ENCODE measurements at places on chromosomes 1 and 21.

DNA sequence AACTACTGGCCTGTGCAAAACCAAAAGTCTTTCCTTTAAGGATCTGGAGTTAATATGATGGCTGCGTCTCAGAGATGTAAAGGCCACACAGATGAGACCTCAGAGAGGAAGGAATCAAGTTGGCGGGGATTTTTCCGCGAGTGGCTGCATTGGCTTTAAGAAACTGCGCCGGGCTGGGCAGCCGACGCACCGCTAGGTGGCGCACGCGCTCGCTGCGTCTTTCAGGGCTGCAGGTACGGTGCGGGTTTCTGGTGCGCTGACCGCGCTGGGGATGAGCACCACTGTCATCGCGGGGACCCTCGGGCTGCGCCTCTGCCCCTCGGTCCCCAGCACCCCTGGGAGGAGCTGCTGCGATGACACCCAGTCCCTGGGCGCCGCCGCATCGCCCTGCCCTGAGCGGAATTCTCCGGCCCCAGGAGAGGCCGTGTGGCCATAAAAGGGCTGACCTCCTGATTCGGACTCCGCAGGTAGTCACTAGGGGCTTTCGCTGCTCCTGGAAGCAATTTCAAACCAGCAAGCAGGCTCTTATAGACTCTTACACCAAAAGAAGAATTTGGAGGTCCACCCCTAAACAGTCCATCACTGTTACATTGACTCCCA is 241.0 kb downstream of the KCNJ6 start:
- no peak for DNase-seq

DNA sequence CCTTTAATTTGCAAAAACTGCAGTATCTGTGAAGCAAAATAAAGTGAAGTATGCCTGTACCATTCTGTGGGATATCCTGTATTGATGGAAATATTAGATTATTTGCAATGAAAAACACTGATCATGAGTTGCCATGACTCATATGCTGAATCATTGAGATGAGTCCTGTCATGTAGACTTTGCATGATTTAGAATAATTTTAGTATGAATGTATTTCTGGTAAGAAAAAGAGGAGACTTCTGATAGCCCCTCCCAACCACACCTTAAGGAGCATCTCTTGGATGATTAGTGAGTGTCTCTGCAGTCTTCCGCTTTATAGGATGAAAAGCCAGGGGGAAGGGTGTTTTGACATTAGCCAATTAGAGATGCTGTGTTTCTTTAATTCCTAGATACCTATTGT is 55.2 kb upstream of the PTGS2 start:
- no peak for DNase-seq

DNA sequence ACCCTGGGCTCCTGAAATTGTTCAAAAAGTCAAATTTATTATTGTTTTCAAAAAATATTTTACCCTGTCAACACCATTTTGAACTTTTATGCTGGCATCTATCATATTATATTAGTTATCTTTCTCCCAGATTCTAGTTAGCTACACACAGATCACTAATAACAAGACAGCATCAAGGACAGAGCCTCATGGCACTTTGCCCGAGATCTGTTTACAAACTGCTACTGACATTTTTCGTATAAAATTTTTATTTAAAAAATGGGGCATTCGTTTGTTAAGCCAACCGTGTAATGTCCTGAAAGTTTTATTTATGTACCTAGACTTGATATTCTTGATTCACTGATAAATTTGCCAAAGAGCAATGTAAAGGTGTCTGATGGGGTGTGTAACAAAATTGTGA is 78.1 kb downstream of the PLPPR5 start:
- no peak for DNase-seq

- DNase-seq = no peak
Measured at GRCh38 chr1:159408862-159409400, 23.1 kb upstream of the OR10J4 start.

GRCh38 chr1:10200620-10201019 is 9.8 kb upstream of the KIF1B start:
- DNase-seq = no peak

DNA sequence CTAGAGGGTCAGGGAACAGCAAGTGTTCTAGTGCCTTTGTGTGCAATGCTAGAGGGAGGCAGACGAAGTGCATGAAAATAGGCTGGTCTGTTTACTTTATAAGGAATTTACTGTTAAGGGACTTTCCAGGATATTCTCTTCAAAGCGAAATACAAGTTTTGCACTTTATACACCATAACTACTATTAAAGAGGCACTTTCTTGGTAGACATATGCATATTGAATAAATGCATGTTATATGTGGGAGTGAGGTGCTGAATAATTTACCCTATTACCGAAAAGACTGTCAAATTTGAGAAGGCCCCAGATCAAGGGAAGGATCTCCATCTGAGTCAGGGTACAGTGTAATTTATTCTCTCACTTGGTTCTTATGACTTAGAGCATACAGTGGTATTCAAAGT is 310.5 kb downstream of the S1PR1 start:
- no peak for DNase-seq

DNA sequence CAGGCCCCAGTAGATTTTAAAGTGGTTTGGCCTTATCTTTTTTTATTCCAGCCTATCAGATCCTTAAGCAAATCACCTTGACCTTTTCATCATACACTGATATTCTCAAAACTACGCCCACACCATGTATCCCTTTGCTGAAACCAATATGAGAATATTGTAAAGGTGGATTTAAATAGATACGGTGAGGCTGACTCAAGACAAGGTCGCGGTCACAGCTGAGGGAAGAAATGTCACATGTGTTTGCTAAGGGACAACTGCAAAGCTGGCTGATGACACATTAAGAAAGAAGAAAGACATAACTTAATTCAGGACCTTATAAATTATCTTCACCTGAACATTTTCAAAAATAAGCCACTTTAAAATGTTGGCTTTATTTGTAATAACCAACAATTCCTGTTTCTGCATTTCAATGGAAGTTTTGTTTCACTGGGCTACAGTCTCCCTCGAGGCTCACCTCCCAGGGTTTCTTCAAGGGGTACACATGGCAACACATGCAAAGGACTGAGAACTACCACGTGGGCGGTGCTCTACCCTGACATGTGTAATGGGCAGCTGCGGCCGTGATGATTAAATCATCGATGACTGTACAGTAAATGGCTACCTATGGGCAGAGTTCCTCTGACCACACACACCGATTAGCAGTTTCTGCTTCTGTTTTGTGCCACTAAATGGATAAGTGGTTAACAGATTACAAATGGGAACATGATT is 189.5 kb downstream of the SIPA1L2 start:
- no peak for DNase-seq
